Effector CD8-positive, alpha-beta T cell (primary cell): ENCODE measurements at places on chromosomes 16 and 17.

GRCh38 chr16:84766978-84767773, 52.6 kb upstream of the CRISPLD2 start:
- no peak for DNase-seq

GRCh38 chr17:40338058-40338457, 26.5 kb downstream of the GJD3 start:
- DNase-seq = no peak

DNA sequence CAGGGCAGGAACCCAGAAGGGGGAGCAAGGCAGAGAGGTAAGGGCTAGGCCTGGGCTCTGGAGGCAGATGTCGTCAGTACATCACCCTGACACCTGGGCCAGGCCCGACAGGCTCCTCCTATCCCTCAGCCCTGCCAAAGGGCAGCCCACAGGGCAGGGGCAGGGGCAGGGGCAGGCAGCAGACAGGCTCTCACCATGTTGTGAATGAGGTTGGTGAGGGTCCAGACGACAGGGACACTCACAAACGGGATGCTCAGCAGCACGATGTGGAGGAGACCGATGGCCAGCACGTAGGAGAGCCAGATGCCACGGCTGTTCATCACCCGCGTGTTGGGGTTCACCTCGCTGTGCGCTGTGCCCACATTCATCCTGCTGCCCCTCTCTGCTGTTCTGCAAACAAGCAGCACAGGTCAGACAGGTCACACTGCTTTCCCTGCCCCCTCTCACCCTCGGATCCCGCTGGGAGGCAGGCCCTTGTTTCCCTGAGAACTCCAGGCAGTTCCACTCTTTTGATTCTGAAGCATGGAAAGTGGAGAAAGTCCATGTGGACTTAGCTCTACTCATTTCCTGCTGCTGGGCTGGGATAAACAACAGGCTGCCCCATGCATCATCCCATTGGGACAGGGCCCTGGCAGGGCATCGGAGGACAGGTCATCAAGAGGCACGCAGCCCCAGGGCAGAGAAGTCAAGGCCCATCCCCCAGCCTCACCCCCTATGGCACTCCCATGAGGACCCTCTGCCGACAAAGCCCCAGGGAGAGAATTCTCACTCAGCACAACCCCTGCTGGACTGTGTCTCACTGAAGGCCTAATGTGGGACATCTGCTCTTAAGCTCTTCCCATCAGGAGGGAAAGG, 3.3 kb downstream of the ORMDL3 start:
- DNase-seq = no peak

DNA sequence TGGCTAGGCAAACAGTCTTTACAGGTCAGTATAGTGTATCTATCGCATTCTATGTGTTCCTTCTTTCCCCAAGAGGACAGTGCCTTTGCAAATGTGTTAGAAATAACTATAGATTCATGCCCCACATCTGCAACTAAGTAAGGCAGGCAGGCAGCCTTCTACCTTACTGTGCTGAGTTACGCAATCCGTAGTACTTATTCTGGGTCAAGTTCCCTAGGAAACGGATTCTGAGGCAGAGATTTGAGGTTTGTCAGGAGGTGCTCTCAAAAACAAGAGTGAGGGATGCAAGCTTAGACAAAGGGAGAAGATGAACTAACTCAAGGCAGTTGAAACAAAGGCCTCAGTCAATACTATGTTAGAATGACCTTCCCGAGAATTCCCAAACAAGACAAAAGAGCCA, 12.7 kb upstream of the ANKFY1 start:
- DNase-seq = no peak

GRCh38 chr16:77599793-77600415, 122.4 kb upstream of the NUDT7 start:
- no peak for DNase-seq

DNA sequence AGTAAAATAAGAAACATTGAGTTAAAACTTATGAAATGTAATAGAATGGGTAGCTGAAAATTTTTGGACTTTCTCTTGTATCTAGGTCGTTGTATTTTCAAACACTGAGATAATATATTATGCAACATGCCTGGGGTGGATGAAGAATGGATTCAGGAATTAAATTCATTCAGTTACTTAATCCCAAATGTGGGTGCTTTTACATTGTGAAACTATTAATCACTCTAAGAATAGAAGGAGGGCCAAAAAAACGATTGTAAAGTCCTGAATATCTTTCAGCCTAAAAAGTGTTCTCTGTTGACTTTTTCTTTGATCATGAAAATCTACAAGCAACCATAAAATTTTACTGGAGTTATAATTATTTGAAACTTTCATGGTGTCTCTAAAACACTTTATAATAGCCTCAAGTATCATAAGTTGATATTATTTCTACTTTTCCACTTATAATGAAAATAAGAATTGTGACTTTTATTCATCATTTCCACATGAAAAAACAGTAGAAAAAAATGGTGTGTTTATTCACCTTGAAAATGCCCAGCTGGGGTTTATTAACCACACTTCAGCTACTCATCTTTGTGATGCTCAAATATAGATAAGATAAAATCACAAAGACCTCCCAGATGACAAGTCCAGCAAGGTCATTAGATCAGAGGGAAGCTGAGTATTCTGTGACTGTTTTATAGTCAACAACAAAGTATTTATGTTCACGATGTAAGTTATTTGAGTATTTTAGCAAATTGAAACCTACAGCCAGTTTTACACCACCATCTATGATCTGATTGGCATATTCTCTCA, 619.9 kb upstream of the SOX9 start:
- no peak for DNase-seq

DNA sequence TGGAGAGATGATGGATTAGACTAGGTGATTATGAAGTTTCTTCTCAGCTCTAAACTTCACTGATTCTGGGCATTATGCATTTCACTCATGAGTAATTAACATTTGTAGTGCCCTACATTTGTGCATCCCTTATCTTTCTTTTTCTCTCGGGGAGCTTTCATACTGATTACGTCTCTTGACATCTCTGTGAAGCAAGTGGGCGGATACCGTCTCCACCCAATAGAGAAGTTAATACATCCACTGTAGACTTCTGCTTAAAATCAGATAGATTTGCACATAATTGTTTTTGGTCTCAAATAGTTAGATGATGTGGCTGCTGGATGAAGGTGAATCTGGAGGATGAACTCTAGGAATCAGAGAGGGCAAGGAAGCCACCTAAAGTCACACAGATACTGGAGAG, 653.6 kb upstream of the EEF2KMT start:
- DNase-seq = no peak

- DNase-seq = no peak
Measured at GRCh38 chr17:9406046-9406606, 169.5 kb downstream of the STX8 start.

- DNase-seq = no peak
Measured at GRCh38 chr16:27543801-27544200, 5.9 kb downstream of the GTF3C1 start.

DNA sequence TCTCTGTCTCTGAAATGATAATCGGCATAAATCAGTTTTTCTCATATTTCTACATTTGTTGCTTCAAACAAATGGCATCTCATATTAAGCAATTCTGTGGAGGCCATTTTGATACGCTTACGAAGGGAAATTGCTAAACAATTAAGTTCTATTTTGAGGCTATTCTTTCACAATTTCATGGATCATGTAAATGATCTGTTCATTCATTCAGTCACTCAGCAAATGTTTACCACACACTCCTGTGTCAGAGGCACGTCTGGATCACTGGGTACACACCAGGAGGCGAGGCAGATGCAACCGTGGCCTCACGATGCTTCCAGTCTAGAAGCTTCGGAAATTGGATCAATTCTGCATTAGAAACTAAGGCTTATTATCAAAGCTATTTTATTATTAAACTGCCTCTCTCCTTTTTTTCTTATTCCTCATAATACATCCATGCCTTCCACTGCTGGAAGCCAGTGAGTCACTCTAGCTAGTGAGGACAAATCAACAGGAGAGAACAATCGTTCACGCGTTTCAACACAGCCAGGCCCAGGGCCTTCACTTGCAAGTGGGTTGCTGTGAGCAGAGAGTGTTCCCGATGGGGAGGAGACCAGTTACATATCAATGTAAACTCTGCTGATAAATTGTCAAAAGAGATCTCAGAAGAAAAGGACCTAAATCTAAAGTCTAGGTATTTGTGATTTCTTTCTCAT, 11.3 kb upstream of the SLC39A11 start:
- DNase-seq = no peak

DNA sequence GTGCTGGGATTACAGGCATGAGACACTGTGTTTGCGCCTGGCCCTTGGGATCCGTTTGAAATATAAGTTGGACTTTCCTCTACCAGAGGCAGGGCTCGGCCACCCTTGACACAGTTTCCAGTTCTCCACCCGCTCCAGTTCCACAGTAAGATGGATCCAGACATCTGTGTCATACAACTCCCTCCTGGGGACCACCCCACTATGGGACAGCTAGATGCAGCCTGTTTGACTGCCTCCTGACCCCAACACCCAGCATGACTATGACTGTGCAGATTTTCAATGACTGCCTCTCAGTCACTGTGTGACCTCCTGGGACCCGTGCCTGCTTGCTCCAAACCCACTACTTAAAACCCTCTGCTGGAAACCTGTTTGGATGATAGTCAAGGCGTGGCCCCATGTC, 166.7 kb downstream of the IRF8 start:
- no peak for DNase-seq

- no peak for DNase-seq
Measured at GRCh38 chr16:16083421-16084156, 134.2 kb downstream of the ABCC1 start.

DNA sequence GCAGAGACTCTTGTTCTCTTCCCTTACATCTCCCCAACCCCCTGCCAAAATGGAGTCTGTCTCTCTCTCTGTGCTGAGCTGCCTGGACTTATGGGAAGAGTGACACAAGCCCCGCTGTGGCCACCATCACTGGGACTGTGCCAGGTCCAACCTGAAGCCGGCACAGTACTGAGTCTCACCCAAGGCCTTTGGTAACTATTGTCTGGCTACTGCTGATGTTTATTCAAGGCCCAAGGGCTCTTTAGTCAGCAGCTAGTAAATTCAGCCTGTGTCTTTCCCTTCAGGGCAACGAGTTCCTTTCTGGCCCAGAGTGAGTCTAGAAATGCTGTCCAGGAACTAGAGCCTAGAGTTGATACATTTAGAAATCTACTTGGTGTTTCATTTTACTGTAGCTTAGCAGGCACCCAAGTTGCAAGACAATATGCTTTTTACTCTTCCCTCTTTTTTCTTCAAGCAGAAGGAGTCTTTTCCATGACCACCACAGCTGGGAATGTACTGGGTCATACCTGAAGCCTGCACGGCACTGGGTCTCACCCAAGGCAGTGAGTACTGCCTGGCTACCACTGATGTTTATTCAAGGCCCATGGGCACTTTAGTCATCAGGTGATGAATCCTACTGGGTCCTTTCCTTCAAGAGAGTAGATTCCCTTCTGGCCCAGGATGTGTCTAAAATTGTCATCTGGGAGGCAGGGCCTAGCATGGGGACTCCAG, 17.7 kb downstream of the EFCAB5 start:
- no peak for DNase-seq

DNA sequence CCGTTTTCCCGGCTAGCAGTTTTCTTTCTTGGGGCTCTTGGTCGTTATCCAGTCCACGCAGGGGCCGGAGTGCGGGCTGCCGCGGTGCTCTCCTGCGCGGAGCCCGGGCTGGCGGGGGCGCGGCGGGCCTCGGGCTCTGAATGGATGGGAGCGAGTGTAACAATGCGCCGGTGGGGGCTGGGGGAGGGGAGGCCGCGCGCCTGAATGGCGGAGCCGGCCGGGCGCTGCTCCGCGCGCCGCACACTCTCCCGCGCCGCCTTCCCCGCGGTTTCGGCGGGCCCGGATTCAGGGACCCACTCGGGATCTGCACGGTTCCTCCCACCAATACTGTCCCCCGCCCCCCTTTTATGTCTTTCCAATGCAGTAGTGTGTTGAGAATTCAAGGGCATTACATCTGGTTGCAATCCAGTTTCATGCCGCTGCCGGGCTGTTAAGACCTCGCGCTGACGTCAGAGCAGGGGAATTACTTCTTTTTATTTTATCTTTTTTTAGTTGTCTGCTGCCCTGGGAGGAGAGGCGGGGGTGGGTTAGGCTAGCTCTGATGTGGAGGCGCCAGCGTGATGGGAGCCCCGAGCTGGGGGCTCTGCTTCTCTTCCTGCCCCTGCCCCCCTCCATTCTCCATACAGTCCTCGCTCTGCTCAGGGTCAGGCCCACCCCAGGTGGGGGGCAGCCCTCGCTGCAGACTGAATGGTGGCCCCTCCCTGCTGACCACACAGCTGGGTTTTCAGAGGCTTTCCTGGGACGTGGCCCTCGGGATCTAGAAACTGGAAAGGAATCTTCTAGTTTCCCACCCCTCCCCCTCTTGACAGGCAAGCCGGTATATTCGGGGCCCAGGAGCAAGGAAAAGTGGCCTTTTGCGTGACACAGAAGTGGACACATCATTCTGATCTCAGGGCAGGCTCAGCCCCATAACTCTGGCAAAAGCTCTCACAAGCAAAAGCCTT, 1.8 kb downstream of the RAI1 start:
- peak; percentile 67 for DNase-seq

DNA sequence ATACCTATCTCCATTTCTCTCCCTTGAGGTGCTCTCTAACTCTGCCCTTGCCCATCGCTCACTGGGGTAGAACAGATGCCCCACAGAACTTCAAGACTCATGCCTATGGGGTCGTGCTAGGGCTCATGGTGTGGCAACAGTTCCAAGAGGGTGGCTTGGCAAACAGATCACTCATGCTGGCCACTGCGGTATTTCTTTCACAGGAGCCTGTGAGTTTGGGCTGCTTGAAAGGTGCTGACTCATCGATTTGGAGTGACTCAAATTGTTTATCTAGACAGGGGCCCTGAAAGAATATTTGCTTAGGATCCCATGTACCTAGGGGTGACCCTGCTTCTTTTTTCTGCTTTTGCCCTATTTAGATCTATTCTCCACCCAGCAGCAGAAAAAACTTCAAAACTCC, 69.9 kb downstream of the IRX5 start:
- DNase-seq = no peak

GRCh38 chr16:50547340-50548124, 664 bp upstream of the NKD1 start:
- peak; percentile 68 for DNase-seq

GRCh38 chr16:14289692-14290340, 218.7 kb downstream of the MRTFB start:
- DNase-seq = no peak

- DNase-seq = no peak
Measured at GRCh38 chr17:60128171-60128859, 21.5 kb upstream of the CA4 start.

DNA sequence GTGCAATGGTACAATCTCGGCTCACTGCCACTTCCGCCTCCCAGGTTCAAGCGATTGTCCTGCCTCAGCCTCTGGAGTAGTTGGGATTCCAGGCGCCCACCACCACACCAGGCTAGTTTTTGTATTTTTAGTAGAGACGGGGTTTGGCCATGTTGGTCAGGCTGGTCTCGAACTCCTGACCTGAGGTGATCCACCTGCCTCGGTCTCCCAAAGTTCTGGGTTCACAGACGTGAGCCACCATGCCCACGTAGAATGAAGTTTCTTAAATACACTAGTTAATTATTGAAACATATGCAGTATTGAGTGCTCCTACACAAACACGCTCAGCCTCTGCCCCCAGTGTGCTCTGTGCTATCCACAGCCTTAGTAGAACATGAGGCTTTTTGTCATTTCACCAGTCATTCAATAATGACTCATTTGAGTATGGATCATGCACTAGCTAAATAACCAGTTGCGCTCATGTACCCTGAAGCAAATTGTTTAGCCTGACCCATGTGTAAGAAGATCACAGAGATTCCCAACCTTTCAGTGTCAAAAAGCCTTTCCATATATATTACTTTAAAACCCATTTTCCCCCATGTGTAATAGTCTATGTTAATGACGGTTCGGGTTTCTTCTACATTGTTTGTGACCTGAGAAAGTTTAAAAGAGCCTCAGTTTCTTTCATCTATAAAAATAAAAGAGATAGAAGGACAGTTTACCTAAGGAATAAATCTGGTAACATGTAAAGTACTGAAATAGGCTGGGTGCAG, 49.7 kb downstream of the TUBD1 start:
- DNase-seq = no peak
